ENCODE measurements at places on chromosomes 3 and 15.

- DNase-seq: no peak
Measured at GRCh38 chr3:13217736-13218540, 144.7 kb upstream of the IQSEC1 start.

- no peak for DNase-seq
Measured at GRCh38 chr15:61426466-61426865, 197.4 kb upstream of the RORA start.

DNA sequence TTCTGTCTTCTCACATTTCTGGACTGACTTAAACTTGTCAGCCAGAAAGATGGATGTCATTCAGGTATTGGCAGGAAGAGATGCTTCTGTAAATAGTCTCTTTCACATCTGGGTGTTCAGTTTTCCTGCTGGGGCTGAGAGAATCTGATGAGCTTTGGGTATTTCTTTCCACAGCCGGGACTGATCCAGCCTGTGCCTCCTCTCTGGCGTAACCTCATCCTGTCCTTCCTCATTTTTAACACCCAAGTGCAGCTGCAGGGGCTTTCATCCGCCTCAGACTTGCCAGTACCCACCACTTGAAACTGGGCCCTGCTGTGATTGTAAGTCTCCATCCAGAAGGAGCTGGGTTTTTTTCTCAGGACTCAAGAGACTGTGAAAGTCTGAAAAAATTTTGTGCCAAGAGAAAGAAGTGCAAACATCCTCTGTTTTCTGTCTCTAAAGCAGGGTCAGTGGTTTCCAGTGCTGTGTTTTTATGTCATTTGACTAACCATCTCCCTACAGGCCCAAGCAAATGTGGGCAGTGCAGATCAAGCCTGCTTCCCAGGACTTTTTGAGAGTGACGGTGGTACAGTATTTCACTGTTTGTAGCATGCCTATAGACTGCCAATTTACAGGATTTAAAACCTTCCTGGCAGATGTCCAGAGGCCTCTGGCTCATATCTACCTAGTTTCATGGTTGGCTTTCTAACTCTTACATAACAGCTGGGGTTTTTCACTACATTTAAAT, 342.7 kb downstream of the PTPRG start:
- DNase-seq: no peak

GRCh38 chr3:150761831-150762661, 923 bp downstream of the SIAH2 start:
- DNase-seq: peak; percentile 36

GRCh38 chr15:36557364-36557763, 22.1 kb upstream of the CDIN1 start:
- DNase-seq: no peak

GRCh38 chr3:39379778-39380155, 3.4 kb upstream of the SLC25A38 start:
- no peak for DNase-seq

GRCh38 chr3:13538520-13539291, 10.2 kb upstream of the FBLN2 start:
- no peak for DNase-seq

- DNase-seq: peak; percentile 3
Measured at GRCh38 chr3:167406876-167407492, 26.9 kb upstream of the ZBBX start.

DNA sequence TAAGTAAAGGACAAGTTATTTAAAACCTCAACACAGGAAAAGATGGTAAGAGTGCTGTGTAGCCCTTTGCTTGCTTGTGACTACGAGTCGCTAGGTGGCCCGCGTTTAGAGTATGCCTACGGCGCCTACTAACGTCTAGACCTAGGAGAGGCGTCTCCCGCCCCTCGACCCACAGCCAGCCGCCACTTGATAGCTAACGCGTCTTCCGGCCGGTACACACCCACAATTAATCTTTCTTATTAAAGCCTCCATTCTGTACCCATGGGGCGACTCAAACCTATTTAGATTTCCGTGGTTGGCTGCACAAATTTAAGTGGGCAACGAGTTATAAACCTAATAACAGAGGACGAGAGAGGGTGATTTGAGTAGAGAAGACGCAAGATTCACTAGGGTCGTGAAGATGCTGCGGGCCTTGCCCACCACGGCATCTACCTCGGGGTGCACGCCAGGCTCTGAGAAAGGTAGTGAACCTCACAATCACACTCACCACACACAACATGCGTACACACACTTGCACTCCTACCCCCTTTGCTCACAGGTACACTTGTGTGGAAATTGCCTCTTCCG, 12.0 kb downstream of the SOX2 start:
- DNase-seq: no peak

DNA sequence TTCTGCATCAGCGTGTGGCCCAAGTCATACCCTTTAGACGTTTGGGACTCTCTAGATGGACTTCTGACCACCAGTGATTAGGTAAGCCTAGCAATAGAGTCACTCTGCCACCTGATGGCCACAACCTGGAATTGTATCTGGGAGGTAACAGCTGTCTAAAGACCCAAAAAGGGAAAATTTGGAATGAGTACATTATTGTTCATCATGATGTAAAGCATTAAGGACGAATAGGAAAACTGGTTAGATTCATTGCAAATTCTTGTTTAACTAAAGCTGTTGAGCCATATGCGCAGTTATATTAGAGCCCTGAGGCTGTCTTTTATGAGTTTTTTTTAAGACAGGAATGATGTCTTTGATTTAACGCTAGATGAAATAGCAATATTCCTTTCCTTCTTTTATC, 63.6 kb downstream of the FAM81A start:
- peak; percentile 15 for DNase-seq

DNA sequence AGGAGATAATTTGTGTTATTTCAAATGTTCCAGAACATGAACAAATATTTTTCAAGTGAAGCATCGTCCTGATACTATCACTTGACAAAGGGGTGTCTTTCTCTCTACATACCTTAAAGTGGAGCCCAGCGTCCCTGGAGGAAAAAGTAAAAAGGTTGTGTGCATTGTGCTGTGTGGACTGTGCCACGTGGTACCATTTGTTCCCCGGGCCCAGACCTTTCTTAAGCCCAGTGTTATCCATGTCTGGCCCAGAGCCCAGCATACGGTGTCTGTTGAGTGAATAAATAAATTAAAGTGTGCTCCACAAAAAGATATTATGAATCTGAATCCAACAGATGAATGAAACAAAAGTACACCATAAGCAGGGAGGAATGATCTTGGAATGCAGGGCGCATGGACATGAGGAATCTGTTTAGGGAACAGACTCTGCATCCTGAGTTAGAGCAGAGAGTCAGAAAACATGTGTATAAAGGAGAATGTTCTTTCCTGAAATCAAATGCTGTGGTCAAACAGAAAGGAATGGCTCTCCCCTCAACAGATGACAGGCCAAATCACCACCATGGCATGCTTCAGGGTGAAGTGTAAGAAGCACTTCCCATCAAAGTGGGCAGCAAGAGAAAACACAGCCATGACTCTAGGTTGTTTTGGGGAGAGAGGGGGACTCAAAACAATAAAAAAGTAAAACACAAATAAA, 8.1 kb upstream of the PRSS50 start:
- DNase-seq: no peak

DNA sequence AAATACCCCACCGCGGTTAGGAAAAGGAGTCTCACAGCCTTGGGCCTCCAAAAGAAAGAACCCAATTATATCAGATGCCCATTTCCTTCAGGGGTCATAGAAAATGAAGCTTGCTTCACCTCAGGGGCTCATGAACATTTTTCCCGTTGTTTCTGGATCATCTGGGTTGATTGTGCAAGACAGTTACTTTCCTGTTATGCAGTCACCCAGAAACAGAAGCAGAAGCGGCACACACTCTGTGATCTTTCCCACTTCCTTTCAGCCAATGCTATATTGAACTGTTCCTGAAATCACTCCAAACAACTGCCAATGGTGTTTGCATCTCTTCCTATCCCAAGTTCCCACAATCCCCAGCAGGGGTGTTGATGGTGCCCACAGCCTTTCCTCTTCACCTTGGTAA, 295.6 kb upstream of the RASGRP1 start:
- DNase-seq: no peak

DNA sequence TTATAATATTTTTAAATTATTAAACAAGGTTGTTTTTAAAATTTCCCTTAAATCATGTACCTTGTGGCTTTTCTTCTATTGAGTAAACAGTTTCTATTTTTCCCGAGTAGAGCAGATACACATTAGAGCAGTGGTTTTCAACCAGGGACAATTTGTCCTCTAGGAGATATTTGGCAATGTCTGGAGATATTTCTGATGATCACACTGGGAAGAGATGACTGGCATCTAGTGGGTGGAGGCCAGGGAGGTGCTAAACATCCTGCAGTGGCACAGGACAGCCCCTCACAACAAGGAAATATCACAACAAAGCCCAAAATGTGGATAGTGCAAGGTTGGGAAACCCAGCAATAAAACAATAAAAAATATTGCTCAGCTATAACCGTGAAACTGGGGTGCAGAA, 113.0 kb upstream of the PTPRG start:
- no peak for DNase-seq

DNA sequence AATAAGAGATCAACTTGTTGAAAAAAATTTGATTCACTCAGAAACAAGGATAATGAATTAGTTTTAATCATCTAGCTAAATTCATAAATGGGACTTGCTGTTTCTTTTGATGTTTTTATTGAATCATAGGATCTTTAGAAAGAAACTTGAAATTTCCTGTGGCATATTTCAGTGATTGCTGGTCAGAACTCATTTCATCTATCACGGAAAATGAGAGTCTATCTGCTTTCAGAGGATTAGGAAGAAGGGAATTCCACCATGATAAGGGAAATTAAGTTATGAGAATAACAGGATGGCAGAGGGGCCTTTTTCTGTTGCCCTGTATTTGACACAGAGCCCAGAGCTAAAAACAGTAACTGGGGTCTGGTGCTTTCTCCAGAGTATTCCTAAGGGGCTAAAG, 44.9 kb upstream of the CCNL1 start:
- DNase-seq: no peak

DNA sequence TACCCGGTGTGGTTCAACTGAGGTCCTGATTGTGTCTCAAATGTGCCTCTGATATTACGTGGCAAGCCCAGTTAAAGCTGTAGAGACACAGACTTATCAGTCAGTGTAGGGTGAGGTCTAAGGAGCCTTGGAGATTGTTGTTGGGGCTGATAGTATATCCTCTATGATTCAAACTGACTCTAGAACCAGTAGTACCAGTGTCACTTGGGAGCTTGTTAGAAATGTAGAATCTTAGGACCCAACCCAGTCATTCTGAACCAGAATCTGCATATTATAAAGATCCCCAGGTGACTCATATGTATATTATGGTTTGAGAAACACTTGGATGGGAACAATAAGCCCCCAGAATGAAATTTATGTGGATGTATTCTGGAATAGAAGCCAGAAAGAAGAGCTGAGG, 83.5 kb downstream of the PIK3R4 start:
- no peak for DNase-seq

GRCh38 chr15:38481113-38481512, 27.2 kb downstream of the FAM98B start:
- DNase-seq: no peak

DNA sequence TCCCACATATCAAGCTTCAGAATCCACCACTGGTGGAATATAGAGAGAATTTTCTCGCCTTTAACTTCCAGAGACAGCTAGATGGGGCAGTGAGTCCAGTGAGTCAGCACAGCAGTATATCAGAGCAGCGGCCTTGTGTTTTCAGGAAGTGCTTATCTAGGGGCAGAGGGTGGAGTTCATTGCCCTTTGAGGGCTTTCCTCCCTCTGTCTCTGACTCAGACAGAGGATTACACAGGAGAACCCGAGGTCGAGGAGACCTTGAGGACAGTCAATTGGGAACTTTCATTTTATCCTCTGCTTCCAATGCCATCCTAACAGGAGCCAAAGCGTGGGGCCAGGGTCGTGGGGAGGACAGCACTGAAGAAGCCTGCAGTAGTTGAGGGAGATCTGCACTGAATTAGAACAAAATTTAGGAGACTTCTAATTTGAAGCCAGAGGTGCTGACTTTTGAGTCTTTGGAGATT, 109.6 kb upstream of the UMPS start:
- no peak for DNase-seq

DNA sequence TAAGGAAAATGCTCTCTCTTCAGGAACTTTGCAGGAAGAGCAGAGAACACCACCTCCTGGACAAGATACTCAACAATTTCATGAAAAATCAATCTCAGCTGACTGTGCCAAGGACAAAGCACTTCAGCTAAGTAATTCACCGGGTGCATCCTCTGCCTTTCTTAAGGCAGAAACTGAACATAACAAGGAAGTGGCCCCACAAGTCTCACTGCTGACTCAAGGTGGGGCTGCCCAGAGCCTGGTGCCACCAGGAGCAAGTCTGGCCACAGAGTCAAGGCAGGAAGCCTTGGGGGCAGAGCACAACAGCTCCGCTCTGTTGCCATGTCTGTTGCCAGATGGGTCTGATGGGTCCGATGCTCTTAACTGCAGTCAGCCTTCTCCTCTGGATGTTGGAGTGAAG, 200.5 kb downstream of the AKAP13 start:
- no peak for DNase-seq

GRCh38 chr3:114650808-114651207, 357.0 kb downstream of the TIGIT start:
- DNase-seq: no peak

DNA sequence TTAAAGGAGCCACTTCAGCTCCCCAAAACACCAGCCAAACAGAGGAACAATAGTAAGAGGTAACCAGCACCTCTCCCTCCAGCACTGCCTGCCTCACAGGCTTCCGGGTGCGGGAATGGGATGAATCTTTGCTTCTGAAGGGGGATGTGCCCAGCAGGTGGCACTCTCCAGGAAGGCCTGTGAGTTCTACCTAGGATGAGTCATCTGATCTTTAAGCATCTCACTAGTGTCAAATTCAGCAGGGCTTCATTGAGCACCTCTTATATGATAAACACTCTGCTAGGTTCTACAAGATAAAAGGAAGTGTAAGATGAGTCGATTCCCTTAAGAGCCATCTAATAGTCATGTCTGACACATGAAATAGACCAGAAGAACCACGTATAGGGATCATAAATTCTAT, 237.4 kb upstream of the UMPS start:
- peak; percentile 5 for DNase-seq

- no peak for DNase-seq
Measured at GRCh38 chr3:123202451-123202850, 708 bp downstream of the SEC22A start.

- DNase-seq: no peak
Measured at GRCh38 chr3:47444103-47444502, 31.6 kb downstream of the SCAP start.

All from NCI-H1694 (cell line).